ENCODE measurements at places on chromosomes 4 and X.

GRCh38 chrX:72348247-72348979, 42.7 kb upstream of the CITED1 start:
- no peak for DNase-seq

- no peak for DNase-seq
Measured at GRCh38 chr4:122577189-122577553, 43.7 kb downstream of the IL21 start.

GRCh38 chr4:78749972-78750727, 26.0 kb upstream of the BMP2K start:
- no peak for DNase-seq

GRCh38 chr4:159178151-159178546, 75.3 kb downstream of the RAPGEF2 start:
- DNase-seq = no peak

DNA sequence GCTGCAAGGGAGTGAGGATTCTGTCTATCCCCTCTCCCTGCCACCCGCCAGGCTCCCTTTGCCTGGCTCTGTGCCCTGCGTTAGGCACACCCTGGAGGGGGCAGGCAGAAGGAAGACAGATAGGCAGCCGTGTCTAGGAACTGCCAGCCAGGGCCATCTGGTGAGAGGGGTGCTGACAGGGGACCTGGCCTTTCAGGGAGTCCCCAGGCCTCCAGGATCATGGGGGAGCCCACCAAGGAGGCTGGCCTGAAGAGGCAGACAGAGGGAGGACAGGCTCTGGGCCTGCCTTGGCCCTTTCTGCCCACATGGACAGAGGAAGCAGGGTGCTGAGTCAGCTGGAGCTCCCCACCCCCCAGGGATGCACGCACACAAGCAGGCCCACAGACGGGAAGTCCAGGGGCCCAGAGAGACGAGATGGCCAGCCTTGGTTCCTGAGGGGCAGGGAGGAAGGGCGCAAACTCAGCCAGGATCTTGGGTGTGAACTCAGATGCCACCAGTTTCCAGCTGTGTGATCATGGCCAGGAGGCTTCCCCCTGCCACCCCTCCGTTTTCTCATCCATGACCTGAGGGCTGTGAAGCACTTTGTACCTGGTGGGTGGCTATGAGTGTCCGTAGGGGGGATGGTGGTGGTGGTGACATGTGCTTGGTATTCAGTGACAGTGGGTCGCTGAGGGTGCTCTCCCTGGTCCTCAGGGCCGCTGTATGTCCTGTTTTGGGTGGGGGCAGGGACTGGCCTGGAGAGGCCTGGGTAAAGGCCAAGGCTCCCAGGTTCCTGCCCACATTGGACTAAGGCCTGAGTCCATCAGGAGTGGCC, 1.8 kb downstream of the SH3BP2 start:
- peak; percentile 83 for DNase-seq

- DNase-seq = no peak
Measured at GRCh38 chr4:126772662-126773061, 860.1 kb upstream of the INTU start.

GRCh38 chrX:28888416-28888815, 301.2 kb downstream of the IL1RAPL1 start:
- no peak for DNase-seq

DNA sequence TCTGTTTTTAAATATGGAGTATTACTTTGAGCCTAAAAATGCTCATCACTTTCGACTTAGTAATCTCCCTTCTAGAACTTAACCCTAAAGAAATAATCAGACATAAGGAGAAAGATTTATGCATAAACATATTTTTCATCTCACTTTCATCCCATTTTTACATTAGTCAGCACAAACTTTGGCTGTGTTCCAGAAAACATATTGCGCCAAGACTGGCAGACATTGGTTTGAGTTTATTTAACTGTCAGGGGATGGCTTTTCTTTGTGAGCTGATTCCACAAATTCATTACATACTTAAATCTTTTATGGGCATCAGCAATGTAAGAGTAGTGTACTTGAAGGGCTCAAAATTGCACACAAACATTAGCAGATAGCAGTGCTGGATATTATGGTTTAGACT, 23.7 kb downstream of the MAOA start:
- DNase-seq = no peak

DNA sequence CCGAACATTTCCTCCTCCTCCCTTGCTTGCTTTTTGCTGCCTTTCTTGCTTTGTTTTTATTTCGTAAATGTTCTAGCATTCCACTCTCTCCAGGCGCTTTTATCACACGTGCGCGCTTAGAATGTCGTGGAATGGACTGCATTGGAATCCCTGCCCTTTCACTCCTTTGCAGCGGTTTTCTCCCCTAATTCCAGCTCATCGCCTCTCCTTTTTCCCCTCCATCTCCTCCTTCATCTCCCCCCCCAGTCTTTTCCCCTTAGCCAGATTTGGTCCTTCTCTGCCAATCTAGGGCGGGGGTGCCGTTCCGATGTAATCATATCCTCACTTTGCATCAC, 579 bp downstream of the OGT start:
- no peak for DNase-seq

- DNase-seq = no peak
Measured at GRCh38 chr4:7744142-7744804, 195.4 kb downstream of the AFAP1 start.

GRCh38 chr4:98290511-98290910, 29.3 kb downstream of the RAP1GDS1 start:
- no peak for DNase-seq

DNA sequence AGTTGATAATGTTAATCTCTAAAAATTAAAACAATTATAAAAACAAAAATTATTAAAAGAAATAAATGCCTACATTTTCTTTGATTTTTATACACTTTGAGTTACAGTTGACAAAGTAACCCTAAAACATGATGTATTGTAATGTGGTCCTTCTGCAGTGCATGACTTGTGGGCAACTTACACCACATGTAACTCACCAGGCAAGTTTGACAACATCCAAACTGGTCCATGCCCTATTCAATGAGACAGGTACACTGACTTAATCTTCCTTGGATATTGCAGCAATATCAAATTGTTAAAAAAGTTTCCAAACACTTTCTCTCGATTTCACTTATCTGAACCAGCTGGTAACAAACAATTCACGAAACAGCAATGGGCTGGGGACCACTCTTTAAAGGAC, 81.5 kb downstream of the FTHL17 start:
- no peak for DNase-seq

GRCh38 chrX:17520016-17520615, 145.1 kb downstream of the NHS start:
- DNase-seq = no peak

Measured in H4 (cell line).